GM12878 (cell line): ENCODE measurements at places on chromosomes 12 and 14.

- DNase-seq, result no peak
Measured at GRCh38 chr12:13116259-13116658, 12.8 kb upstream of the GSG1 start.

GRCh38 chr14:72118841-72119240 lies 186.6 kb downstream of the RGS6 start:
- no peak for DNase-seq

- no peak for DNase-seq
Measured at GRCh38 chr12:15515010-15515409, 192.7 kb downstream of the PTPRO start.

- DNase-seq, result no peak
Measured at GRCh38 chr14:99507860-99508640, 26.8 kb downstream of the CCNK start.

DNA sequence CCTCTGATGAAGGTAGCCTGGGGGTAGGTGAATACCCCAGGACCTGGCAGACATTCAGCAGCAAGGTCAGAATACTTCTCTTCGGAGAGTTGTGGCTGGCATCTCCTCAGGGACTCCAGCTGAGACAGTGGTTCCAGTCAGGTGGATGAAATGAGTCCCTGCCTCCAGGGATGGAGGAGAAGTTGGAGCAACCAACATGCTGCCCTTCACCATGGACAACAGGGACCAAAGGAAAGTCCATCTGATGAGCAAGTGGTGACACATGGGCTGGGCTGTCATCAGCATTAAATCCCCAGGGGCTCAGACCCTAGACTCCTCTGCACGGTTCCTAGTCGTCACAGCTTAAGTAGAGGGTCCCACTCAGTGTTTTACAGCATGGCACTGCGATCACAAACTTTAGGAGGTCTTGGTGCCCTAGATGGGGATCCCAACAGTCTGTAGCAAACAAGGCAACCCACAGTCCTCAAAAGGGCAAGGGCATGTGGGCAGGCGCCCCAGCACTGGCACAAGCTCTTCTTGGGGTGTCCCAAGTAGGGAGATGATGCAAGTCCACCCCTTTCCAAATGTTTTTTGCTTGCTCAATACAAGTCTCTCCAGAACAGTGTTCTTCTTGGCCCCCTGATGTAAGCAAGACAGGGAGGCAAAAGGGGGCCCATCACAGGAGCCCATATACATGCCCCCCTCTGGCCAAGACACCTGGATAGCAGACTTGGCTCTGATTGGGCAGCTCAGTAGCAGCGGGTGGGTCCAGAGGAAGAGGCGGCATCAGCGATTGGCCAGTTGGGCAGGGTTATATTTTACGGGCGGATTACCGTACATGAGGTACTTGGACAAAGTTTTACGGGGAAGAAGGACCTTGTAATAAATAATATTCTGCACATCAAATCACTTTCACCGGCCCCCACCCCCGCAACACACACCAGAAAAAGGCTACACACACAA lies 10.8 kb upstream of the CDH24 start:
- no peak for DNase-seq

- no peak for DNase-seq
Measured at GRCh38 chr12:17661250-17661649, 428.7 kb downstream of the RERGL start.

- no peak for DNase-seq
Measured at GRCh38 chr14:51547260-51547659, 104.5 kb upstream of the FRMD6 start.

GRCh38 chr12:27398466-27398865 lies 48.1 kb upstream of the SMCO2 start:
- no peak for DNase-seq

GRCh38 chr14:72565917-72566316 lies 328.0 kb downstream of the DPF3 start:
- DNase-seq, result no peak

- DNase-seq, result no peak
Measured at GRCh38 chr12:402029-402389, 565 bp downstream of the CCDC77 start.

DNA sequence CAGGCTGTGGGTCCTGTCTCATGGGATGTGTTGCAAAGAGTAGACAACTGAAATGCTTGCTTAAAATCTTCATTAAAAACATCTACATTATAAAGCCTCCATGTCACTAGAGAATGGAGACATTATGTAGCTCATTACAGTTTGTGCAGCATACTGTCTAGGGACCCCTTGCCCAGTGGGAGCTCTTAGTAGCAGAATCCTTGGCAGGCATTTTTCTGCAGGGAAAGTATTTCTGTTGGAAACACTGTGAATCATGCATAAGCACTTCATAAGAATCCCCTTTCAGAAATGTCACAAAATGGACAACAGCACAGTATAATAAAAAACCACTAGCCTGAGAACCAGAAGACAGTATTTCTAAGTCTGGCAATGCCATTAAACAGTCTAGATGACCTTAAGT lies 174.3 kb downstream of the MGAT4C start:
- no peak for DNase-seq

GRCh38 chr12:72612171-72612570 lies 340.0 kb downstream of the TRHDE start:
- no peak for DNase-seq

GRCh38 chr14:100782516-100783320 lies 43.2 kb upstream of the MEG3 start:
- DNase-seq, result no peak

DNA sequence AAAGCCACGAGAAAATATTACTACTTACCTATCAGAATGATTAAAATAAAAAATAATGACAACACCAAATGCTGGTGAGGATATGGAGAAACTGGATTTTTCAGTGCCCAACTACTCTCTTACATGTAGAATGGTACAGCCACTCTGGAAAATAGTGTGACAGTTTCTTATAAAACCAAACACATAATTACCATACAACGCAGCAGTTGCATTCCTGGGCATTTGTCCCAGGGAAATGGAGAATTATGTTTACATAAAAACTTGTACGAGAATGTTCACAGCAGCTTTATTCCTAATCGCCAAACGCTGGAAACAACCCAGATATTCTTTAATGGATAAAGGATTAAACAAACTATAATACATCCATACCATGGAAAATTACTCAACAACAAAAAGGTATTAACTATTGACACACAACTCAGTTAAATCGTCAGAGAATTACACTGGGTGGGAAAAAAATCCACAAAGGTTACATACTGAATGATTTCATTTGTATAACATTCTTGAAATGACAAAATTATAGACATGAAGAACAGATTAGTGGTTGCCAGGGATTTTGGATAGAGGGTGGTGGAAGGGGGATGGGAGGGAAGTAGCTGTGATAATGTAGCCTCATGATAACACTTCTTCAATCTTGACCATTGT lies 35.4 kb downstream of the TAOK3 start:
- no peak for DNase-seq

GRCh38 chr12:65827827-65828231 lies 3.5 kb downstream of the HMGA2 start:
- DNase-seq, result no peak

GRCh38 chr14:101823511-101824120 lies 62.1 kb downstream of the PPP2R5C start:
- DNase-seq, result peak; percentile 68

- no peak for DNase-seq
Measured at GRCh38 chr12:31849090-31849687, 110.0 kb upstream of the RESF1 start.

DNA sequence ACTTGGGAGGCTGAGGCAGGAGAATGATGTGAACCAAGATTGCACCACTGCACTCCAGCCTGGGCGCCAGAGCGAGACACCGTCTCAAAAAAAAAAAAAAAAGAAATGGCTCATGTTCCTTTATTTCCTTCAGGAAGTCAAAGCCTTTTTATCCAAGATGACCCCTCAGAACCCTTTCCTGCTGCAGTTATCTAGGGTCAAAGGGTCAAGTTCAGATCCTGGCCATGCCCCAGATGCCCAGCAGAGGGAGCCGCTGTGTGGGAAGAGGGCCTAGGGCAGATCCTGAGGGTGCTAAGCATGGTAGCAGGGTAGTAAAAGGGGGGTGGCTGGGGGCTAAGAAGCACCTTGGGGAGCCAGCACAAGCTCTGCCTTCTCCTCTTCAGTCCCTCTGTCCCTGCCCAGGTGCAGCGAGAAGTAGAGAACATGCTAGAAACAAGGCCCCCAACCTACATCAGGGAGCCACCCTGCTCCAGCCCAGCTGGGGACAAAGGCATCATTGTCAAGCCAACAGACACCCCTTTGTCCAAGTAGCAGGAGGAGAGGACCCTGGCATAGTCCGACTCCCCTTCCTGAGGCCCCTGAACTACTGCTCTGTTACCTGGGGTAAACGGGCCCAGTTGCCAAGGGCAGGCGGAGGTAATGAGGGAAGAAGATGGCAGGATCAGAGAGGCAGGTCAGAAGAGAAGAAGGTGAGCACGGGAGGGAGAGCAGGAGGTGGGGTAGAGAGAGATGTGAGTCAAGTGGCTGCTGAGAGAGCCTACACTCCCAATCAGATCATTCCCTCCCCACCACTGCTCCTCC lies 6.5 kb downstream of the NFE2 start:
- DNase-seq, result no peak
